ENCODE measurements at places on chromosomes 16 and 17.

DNA sequence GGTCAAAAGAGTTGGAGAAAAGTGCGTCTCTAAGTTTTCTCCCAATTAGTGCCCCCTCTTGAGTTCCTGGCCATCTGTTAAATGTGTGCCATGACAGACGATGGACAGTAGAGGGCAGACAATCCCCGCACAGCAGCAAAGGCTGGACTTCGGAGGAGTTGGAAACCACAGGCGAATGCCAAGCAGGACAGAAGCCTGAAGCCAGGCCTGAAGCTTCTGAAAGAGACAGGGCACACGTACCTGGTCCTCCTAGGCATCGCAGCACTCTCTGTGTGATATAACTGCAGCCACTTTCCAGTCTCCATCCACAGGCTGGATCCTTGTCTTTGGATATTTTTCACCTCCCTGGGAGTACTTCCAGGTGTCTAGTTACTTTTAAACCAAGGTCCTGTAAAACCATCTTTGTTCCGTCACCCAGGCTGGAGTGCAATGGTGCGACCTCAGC, 14.5 kb downstream of the C17orf100 start:
- no peak for DNase-seq

DNA sequence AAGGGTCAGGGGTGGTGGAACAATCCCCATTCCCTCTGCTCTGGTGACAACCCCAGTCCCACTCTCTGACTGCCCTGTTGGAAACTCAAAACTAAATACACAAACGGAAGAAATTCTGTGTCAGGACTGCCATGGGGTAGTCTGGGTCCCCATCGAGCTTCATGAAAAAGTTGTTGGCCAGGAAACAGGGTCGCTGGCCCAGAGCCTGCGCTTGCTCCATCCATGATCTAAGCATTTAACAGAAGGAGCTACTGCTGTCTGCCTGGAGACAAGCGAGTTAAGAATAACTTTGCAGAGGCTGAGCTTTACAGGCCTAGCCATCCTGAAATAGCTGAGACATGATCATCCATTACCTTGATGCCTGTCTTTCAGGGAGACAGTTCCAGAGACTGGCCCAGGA, 32.4 kb upstream of the MYH10 start:
- DNase-seq, result no peak

DNA sequence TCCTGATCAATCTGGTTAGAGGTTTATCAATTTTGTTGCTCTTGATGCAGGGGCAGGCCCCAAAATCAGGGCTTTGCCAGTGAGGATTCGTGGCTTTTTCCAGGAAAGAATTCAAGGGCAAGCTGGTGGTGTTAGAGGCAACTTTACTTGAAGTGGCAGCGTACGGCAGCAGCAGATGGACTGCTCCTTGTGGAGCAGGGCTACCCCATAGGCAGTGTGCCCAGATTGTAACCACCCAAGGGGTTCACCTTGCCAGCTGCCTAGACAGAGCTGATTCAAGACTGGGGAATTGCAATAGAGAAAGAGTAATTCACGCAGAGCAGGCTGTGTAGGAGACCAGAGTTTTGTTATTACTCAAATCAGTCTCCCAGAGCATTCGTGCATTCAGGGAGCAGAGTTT, 16.7 kb downstream of the DRC7 start:
- peak; percentile 98 for DNase-seq

DNA sequence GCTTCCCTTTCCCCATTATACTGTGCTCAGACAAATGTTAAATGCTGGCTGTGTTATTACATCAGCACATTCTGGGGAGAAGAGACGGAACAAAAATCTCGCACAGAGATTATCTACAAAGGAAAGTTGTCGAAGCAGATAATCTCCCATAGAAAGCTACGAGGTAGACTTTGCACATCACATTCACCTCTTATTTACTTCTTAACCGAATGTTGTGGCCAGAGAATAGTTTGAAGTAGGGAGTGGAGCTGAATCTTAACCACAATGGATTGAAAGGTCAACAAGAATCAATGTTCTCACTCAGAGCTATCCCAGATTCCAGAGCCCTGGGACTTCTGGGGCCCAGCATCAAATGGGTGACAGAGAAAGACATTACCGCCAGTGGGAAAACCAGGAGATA, 28.4 kb upstream of the LONP2 start:
- no peak for DNase-seq

DNA sequence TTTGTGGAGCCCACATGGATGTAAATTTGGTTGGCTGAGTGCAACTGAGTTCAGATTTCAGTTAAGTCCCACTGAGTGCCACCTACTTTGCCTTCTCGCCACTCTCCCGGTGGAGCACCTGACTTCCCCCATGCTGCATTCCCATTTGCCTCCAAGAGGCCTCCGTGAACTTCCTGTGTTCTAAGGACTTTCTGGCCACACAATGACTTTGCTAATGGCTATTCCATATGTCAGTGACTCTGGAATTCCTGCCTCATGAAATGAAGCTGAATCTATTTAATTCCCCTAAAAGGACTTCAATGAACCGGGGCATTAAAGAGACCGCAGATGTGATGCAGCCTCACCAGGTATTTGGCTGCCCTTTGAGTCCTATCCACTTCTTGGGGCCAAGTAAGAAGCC, 29.9 kb downstream of the ABCC12 start:
- DNase-seq, result peak; percentile 58

- no peak for DNase-seq
Observed at GRCh38 chr17:80109713-80110446, 8.5 kb downstream of the GAA start.

DNA sequence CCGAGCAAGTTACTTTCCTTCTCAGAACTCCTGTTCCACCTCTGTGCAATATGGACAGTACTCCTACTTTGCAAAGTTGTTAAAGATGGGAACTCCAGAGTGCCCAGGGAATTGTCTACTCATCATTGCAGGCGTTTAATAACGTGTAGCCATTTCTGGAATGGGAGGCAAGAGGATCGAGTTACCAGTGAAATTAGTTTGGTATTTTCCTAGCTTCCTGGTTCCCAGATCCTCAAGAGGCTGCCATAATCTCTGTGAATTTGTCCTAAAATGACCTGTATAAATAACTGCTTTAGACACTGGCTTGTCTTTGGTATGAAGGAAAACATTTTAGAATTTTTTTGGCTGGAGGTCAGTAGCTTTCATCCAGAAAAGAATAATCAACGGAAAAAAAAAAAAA, 27.7 kb downstream of the WWOX start:
- DNase-seq, result no peak

GRCh38 chr16:55257966-55258613, 65.9 kb upstream of the IRX6 start:
- DNase-seq, result no peak

- no peak for DNase-seq
Observed at GRCh38 chr16:80852261-80852872, 48.0 kb upstream of the CDYL2 start.

DNA sequence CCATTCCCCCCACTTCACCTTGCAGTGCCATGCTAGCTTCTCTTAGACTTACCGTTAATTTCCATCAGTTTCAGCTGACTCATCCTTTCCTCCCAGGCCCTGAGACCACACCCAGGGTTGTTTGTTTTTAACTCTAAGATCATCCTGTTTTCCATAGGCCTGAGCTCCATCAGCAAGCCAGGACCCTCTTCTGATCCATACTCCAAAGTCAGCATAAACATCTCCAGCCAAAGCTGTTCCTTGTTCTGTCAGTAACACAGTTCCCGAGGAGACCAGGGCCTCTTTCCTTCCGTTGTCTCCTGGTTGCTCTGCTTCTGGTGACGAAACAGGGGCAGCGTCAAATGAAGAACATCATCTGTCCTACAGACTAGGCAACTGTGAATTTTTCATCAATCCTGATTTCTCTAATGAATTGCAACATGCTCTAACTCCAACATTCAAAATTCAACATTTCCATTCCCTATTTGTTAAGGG, 83.8 kb upstream of the HNF1B start:
- no peak for DNase-seq

- no peak for DNase-seq
Observed at GRCh38 chr17:79131701-79132100, 57.1 kb downstream of the ENGASE start.

GRCh38 chr16:27827765-27828164, 235.7 kb downstream of the GSG1L start:
- no peak for DNase-seq

DNA sequence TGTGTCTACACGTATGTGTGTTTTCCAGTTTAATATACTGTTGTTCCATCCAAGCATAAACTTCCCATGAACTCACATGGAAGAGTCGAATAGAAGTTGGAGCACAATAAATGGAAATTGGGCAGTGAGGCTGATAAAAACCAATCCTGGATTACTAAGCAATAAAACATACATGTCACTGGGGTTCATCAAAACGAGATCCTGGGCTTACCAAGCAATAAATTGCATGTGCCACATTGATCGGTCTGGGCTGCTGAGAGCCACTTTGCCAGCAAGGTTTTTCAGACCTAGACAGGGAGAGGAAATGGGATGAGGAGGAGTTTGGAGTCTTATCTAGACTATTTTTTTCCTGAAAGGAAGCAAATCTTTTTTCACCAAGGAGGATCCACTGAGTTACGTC, 322.3 kb upstream of the C16orf82 start:
- DNase-seq, result no peak

DNA sequence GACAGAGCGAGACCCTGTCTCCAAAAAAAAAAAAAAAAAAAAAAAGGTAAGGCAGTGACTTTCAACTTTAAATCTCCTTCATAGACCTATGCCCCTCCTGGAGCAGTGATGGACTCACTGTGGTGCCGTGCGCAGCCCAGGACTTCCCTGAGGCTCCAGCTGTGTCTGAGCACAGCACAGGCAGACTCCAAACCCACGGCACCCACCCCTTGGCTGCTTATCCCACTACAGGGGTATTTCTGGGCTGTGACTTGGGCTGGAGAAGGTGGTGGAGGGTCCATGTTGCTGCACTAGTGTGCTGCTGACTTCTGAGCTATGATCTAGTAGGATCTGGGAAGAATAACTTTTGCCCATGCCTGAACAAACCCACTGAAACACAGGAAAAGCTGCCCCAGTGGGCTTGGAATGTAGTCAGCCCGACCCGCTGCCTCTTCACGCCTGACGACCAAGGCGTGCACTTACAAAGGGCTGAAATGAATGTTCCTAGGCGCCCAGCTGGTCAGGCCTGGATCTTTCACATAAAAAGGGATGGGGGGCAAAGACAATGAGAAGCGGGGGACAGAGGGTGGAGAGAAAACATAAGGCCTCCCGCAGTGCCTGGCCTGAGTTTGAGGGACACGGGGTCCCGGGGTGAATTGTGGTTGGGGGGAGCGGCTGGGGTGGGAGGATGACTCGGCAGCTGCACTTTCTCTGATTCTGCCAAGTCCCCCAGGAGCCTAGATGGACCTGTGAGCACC, 83.0 kb downstream of the IRF8 start:
- DNase-seq, result no peak

DNA sequence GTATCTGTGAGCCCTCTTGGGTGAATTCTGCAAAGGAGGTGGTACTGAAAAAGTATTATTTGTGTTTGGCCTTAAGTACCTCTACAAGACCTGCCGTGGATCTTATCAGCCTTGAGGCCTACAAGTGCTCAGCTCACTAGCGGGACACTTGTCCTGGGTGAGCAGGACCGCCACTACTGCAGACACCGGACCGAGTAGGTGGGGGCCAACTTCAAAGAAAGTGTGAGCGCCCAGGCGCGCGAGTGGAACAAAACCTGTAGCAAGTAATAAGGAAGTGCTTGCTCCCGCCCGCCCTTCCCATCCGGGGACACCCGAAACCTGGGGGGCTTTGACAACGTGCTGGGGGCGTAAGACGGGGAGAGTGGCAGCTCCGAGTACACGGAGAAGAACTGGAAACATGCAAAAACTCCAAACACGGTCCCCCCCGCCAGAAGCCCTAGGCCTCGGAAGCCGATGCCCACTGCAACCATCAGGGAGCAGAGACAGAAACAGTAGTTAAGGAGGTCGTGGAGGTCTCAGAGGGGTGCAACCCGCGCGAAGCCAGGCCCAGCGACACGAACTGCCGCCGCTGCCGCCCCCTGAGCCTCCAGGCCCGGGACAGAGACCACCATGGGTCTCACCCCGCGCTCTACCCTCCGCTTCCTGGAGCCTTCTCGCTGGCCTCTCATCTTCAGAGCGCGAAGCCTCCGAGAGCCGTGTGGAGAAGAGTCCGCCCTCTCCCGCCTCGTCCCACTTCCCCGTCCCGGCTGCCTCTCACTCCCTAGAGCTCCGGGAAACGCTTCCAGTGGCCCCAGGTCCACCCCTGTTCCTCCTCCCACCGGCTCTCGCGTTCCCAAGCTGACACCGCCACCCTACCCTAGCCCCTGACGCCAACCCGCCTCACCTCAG, 537 bp downstream of the CNOT1 start:
- DNase-seq, result no peak

DNA sequence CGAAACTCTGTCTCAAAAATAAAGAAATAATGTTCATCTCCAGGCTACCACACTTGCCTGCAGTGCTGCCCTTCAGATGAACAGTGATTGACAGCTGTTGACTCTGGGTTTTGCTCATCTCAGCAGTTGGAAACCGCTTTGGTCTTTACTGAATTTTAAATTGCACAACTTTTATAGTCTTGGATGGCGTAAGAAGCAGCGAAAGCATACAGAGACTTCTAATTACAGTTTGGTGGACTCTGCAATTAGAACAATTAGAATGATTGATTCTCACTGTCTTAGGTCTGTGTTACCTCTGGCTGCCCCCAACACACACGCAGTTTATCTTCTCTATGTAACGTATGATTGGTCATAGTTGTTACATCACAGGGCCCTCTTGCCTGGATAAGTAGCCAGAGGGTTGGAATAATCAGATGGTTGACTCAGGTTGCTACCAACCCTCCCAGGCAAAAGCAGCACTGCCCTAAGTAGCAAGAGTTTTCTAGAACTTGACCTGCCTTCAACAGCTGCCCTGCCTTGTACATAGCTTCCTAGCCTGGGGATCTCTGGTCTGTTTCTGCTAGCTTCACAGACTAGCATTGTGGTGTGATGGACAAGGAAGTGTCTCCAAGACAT, 1.9 kb upstream of the NAT9 start:
- no peak for DNase-seq

DNA sequence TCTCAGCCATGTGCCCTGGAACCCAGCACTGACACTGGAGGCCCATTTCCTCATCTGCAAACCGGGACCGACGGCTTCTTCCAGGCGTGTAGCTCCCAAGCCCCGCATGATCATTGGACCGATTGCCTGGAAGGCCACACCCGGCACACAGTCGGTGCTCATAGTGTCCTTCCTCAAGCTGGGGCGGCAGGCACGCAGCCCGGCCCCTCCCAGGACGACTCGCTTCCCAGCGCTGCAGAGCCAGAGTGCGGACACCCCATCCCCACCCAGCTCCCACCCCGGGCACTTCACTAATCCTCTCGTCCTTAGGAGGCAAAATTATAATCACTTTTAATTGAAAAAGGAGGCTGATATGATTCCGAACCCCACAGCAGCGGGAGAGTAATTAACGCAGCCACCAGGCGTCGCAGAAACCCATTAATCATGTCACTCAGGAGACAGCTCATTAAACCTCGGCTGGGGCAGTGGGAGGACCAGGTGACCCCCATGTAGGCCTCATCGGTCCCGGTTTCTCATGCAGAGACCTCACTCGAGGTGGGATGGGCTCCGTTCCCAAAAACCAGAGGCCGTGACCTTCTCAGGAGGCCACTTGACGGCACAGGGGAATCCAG, 33.1 kb downstream of the ZNF469 start:
- peak; percentile 32 for DNase-seq

- DNase-seq, result no peak
Observed at GRCh38 chr17:41687828-41688640, 651 bp upstream of the EIF1 start.
